Activated naive CD8-positive, alpha-beta T cell treated with anti-CD3 and anti-CD28 coated beads, Interleukin-2, amount 50 U/mL, for 24 hours (primary cell): ENCODE measurements at places on chromosomes 3 and 15.

GRCh38 chr3:101868534-101869464 lies 19.5 kb downstream of the NFKBIZ start:
- H3K36me3 ChIP-seq, result no peaks in the 10 kb centered on the region
- H3K4me1 ChIP-seq, result peaks cover 11% of the 10 kb centered on the region
- no peak overlapping the region for H3K4me3 ChIP-seq
- no peak for DNase-seq
- H3K27me3 ChIP-seq, result no peaks in the 10 kb centered on the region

- no peak overlapping the region for H3K27ac ChIP-seq
- no peaks in the 10 kb centered on the region for H3K4me1 ChIP-seq
- H3K36me3 ChIP-seq, result no peaks in the 10 kb centered on the region
- no peak overlapping the region for H3K4me3 ChIP-seq
- H3K27me3 ChIP-seq, result no peaks in the 10 kb centered on the region
Measured at GRCh38 chr15:25183581-25184251, 228.9 kb downstream of the SNRPN start.

- peaks cover 66% of the 10 kb centered on the region for H3K4me1 ChIP-seq
- no peaks in the 10 kb centered on the region for H3K27me3 ChIP-seq
- DNase-seq, result no peak
- peaks cover 11% of the 10 kb centered on the region for H3K36me3 ChIP-seq
- no peak overlapping the region for H3K4me3 ChIP-seq
- H3K27ac ChIP-seq, result no peak overlapping the region
Measured at GRCh38 chr3:11609481-11609880, 34.2 kb downstream of the VGLL4 start.

DNA sequence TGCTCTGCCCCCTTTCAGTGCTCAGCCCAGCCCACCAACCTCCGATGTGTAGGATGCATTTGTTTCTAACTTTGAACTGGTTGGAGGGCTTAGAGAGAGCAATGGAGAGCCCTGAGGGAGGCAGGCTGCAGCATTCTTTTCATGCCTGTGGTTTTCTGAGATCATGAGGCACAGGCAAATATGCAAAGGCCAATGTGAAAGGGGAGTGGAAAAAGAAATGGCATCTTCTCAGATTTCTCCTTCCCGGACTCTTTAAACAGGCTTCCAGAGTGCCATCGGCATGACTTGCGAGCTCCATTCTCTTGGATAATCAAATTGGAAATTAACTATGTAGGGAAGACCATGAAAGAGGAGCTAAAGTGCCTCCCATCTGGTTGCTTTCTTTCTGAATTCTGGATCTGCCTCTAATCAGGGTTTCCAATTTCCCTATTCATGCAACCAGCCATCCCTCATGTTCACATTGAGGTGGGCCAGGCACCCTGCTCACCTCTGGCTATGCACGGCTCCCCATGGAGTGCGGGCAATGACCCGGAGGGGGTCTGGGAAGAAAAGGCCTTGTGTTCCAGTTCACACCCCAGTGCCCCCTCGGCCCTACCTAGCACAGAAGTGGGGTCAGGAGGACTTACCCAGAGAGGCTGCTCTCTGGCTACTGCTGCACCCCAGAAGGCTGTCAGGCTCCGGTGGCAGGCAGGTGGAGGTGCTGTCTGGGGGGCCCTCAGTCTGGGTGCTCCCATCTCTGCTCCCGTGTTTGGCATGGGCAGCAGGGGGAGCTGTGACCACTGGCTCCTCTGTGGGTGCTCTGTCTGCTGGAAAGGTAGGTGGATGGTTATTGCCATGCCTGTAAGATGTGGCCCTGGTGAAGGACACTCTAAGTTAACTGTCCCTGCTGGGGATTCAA lies 16.1 kb downstream of the AMOTL2 start:
- DNase-seq, result peak; percentile 30
- peaks cover 5% of the 10 kb centered on the region for H3K27me3 ChIP-seq
- no peak overlapping the region for H3K27ac ChIP-seq
- no peaks in the 10 kb centered on the region for H3K36me3 ChIP-seq

- no peak overlapping the region for H3K27ac ChIP-seq
- no peak overlapping the region for H3K4me3 ChIP-seq
- H3K4me1 ChIP-seq, result no peaks in the 10 kb centered on the region
- peaks cover 5% of the 10 kb centered on the region for H3K36me3 ChIP-seq
Measured at GRCh38 chr3:47856669-47857068, 53.7 kb downstream of the DHX30 start.

- H3K36me3 ChIP-seq, result no peaks in the 10 kb centered on the region
- DNase-seq, result no peak
- no peaks in the 10 kb centered on the region for H3K27me3 ChIP-seq
- H3K4me1 ChIP-seq, result peaks cover 2% of the 10 kb centered on the region
- no peak overlapping the region for H3K27ac ChIP-seq
Measured at GRCh38 chr3:66404197-66404596, 96.6 kb downstream of the LRIG1 start.

DNA sequence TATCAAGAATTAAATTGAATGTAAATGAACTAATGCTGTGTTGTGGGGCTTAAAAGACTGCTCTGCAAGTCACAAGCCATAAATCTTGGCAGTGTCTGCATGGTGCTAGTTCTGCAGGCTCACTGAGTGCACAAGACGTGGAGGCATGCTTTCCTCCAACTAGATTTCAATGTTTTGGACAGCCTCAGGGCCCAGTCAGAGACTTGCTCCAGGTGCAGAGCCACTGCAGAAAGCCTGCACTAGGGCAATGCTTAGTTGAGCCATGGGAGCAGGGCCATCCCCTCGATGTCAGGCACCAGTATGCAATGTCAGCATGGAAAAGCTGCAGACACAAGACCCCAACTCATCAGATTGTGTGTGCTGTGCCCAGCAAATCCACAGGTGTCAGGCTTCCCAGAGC lies 234.5 kb upstream of the CDIN1 start:
- H3K27me3 ChIP-seq, result no peaks in the 10 kb centered on the region
- no peak overlapping the region for H3K4me3 ChIP-seq
- no peaks in the 10 kb centered on the region for H3K4me1 ChIP-seq
- no peaks in the 10 kb centered on the region for H3K36me3 ChIP-seq

- peaks cover 9% of the 10 kb centered on the region for H3K27me3 ChIP-seq
- no peaks in the 10 kb centered on the region for H3K4me1 ChIP-seq
- DNase-seq, result no peak
- no peak overlapping the region for H3K27ac ChIP-seq
- no peak overlapping the region for H3K4me3 ChIP-seq
Measured at GRCh38 chr3:148931574-148931973, 59.8 kb upstream of the GYG1 start.
